ENCODE measurements at places on chromosomes 5 and 9. TPM values are rescaled to one million over a fixed set of nuclear protein-coding genes. Genes with fewer than 3 reads are reported as not detected.
A peak's percentile ranks its signal among the peaks of the same experiment; 100 is the strongest.

SAPCD2 gene
- 43.6 TPM for total RNA-seq

NUTM2G gene
- total RNA-seq = not detected

MAML1 gene
- total RNA-seq = 13.0 TPM

SLC45A2 gene
- total RNA-seq = not detected

GRCh38 chr5:34899066-34899465 lies 16.2 kb downstream of the RAD1 start:
- DNase-seq = no peak

DNA sequence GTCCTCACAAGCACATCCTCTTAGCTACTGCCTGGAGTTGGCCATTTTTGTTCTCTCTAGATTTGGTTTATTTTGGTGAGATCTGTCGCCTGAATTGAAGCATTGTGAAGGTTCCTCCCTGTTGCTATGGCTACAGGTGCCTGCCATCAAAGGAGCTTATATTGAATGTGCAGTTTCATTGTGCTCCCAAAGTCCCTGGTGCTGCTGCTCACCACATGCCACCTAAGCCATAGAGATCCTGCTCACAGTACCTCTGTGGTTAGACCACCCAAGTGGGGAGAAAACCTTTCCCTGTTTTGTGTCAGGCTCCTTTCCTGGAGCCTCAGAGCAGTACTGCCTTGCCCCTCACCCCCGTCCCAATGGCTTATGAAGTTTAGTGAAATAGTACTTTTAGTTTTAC lies 383.4 kb downstream of the TMEM38B start:
- DNase-seq = no peak

DNA sequence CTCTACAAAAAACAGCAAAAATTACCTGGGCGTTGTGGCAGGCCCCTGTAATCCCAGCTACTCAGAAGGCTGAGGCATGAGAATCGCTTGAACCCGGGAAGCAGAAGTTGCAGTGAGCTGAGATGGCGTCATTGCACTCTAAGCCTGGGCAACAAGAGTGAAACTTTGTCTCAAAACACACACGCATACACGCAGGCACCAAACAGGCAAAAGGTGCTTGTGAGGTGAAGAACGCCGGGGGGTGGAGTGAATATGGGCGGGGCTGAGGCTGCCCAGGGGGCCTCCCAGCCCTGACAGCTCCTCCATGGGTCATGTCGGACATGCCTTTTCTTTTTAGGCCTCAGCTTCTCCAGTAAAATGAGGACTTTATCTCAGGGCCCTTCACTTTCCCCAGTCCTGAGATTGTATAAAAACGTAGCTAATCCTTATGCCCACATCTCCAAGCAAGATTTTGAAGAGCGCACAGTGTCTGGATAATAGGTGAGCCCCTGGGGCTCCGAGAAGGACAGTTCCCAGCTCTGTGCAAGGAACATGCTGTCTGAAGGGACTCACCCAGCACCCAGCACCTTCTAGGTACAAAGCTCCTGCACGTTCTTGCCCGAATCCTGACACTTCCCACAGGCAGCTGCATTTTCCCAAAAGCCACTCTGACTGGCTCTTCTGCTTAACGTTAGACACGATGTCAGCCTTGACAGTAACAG lies 168.3 kb downstream of the COL23A1 start:
- DNase-seq = no peak

- no peak for DNase-seq
Observed at GRCh38 chr5:128007939-128008338, 75.6 kb upstream of the SLC12A2 start.

DNA sequence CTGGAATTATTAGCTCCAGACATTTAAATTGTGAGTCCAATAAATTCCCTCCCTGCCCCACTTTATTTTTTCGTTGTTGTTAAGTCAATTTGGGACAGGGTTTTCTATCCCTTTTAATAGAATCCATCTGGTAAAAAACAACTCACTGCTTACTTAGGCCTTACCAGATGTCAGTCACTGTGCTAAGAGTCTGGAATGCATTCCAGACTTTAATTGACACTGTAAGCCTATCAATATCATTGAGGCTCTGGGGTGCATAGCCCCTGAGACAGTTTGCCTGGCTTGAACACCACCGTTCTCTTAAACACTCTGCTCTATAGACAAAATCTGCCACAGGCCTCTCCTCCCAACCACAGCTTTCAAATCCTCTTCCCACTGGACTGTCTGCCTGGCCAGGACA lies 175.9 kb downstream of the NSG2 start:
- DNase-seq = no peak

- no peak for DNase-seq
Observed at GRCh38 chr9:101212661-101213060, 172.1 kb downstream of the BAAT start.

- no peak for DNase-seq
Observed at GRCh38 chr9:75941577-75942311, 51.3 kb downstream of the PCSK5 start.

DNA sequence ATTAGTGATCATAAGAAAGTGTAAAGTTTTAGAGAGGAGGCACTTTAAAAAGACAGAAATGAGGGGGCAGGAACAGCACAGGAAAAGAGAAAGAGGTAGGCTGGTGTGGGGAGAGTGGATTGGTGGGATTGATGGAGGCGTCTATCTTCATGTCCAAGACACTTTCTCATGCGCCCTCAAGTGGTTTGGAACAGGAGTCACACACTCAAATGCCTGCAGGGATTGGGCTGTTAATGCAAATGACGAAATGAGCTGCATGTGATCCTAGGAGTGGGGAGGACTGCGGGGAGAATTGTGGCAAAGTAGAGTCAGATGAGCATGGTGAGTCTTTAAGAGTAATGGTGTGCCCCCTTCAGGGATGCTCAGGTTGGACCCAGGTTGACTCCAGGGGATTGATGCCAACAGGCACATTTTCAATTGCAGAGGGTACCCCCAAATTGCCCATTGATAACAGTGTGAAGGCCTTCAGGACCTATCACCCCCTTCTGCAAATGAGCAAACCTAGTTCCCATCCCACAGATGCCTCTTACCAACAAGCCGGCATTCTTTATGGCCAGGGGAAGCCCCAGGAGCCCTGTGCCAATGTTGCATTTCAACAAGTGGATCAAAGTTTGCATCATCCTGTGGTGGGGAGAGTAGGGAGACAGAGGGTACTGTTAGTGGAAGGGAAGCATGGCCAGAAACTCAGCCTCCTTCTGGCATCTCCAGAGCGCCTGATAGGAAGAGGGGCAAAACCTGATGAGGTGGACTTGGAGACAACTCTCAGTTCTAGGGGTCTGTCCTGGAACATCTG lies 5.3 kb downstream of the SLC36A3 start:
- peak; percentile 24 for DNase-seq

- DNase-seq = peak; percentile 37
Observed at GRCh38 chr5:134101686-134102439, 12.6 kb upstream of the TCF7 start.

- no peak for DNase-seq
Observed at GRCh38 chr9:84937180-84937579, 267.7 kb downstream of the NTRK2 start.
